ENCODE measurements at places on chromosomes 2 and 18.
A peak's percentile ranks its signal among the peaks of the same experiment; 100 is the strongest.

- no peak for DNase-seq
Observed at GRCh38 chr2:108396845-108397244, 19.1 kb downstream of the SULT1C4 start.

DNA sequence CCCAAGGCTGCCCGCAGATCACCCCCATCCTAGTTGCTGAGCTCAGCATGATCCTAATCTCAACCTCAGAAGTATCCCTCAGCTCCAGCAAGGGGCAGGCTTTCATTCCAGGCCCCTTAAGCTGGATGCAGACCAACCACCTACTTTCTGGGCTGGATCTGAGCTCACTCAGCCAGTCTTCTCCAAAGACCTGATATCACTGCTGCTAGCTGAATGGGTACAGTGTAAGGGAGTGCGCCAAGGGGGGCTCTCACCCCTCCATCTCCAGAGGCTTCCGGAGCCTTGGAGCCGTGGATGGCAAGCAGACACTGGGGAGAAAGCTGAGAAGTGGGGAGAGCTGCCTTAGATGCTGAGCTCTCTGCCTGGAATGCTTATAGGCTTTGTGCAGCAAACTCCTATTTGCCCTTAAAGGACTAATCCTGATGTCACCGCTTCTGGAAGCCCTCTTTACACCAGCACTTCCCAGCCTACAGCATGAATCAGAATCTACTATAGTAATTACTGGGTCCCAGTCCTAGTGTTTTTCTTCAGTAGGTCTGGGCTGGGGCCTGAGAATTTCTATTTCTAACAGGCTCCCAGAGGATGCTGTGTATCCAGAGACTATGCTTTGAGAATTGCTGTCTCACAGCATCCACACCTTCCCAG is 31.0 kb downstream of the GYPC start:
- DNase-seq: no peak

DNA sequence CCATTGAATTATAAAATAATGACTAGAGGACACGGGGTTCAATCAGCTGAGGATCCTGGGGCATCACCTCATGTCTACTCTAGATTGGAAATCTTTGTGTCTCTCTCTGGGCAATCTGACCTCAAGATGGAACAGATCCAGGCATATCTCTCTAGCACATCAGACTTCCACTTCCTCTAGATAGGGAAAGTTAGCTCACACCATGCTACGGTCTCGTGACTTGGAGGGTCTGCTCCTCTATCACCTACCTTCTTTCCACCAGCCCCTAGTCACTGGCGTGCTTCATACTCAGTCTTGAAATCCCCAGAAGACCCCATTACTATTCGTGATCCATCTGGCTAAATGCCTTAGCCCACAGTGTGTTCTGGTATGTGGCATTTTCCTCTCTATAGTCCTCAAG is 148.8 kb downstream of the ANKRD44 start:
- no peak for DNase-seq

GRCh38 chr18:45651275-45651674 is 36.0 kb downstream of the SLC14A2 start:
- no peak for DNase-seq

- DNase-seq: no peak
Observed at GRCh38 chr2:171394164-171394740, 39.5 kb downstream of the METTL8 start.

DNA sequence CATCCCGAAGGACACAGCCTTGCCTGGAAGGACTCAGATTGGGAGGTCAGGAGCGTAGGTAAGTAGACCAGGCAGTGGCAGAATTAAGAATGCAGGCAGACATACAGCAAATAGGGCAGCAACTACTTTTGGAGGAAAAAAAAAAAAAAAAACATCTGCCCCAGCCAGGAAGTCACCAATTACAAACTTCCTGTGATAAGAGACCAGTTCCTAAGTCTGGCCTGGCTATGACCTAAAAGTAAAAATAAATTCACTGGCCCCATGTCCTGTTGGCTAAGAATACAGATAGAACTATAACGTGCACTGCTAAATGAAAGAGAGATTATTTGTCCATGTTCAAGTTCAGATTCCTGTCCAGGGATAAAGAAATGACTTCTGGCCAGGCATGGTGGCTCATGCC is 45.2 kb upstream of the NOSTRIN start:
- no peak for DNase-seq

GRCh38 chr2:45743531-45744396 is 92.3 kb downstream of the PRKCE start:
- no peak for DNase-seq

DNA sequence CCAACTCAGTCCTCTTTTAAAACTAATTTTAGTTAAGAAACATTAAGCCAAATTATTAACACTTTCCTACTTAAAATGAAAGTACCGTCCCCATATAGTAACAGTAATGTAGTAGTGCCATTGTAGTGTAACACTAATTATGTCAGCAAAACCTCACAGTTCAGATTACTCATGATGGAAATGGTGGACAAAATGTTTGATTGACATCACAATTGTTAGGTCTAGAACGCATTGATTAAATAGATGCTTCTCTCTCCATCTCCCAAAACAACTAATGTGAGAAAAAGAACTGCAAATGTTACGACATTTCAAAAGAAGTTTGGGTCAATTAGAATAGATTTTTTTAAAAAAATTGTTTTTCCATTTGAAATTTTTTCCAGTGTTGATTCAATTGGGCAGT is 1.2 kb upstream of the ATF2 start:
- DNase-seq: no peak

- no peak for DNase-seq
Observed at GRCh38 chr2:239288951-239289511, 111.8 kb downstream of the HDAC4 start.

DNA sequence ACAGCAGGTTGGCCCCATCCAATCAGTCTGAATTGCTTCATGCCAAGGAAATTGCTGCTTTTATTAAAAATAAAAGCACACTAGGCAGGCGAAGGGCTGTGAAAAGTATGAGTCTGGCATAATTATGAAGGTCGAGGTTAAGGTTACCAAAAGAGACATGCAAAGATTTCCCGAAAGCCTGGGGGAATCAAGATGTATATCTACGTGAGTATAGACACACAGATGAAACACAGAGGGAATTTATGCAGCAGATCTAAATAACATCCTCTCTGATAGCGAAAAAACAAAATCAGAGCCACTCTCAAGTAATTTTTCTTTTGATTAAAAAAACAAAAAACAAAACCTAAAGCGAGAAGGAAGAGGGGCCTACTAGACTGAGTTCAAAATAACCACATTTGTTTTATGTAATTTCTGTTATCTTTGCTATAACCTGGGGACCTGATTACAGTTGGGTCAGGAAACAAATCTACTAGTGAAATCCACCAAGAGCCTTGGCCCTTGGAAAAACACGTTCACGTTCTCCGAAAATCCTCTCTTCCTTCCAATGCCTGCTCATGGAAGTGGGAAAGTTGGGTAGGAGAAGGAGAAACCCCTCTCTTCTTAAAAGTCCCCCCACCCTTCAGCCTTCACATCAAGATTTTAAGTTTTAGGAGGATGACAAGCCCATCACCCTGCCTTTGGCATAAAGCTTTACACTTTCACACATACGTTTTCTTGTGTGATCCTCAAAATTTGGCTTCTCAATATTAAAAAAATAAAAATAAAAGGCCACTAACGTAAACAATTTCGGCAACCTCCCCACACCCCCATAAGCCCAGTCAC is 1.4 kb downstream of the AAK1 start:
- DNase-seq: no peak

DNA sequence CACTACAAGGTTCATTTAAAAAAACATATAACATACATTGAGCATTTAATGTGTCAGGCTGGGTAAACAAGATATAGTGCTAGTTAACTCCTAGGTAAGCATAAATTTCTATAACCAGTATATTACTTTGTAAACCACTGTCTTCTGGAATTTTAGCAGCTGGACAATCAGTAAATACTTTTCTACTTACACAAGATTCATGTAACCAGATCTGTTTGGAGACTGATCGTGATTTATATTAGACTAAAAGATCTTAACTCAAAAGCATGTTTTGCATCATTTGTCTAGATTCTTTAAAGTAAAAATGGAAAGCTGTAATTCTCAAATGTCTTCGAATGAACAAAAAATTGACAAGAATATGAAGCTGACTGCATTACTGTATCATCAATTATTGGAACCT is 941 bp upstream of the SGO2 start:
- no peak for DNase-seq

- no peak for DNase-seq
Observed at GRCh38 chr2:96771796-96772618, 11.3 kb downstream of the CNNM4 start.

DNA sequence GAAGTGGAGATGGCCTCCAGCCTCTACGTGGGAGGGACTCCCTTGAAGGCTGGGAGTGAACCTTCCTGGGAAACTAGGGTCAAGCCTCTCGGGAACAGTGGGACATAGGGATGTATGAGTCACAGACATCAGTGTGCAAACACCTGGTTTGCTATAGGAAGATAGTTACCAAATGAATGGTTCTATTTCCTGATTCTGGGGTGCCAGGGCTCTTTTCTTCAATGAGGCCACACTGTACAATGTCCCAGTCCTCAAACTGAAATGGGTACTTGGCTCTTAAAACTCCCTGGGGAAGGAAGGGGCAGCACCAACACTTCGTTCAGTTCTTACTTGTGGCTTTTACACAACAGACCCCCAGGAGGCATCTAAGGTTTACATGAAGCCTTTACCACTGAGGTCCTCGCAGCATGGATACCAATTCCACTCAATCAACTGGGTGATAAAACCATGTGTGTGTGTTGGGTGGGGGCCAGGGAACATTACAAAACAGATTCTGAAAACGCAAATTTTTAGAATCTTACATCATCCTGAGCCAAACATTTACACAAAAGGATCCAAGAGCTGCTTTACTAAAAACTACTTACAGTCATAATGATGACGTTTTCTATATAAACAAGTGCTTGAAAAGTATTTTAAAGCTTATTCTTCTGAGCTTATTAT is 10.4 kb downstream of the ERFE start:
- no peak for DNase-seq

DNA sequence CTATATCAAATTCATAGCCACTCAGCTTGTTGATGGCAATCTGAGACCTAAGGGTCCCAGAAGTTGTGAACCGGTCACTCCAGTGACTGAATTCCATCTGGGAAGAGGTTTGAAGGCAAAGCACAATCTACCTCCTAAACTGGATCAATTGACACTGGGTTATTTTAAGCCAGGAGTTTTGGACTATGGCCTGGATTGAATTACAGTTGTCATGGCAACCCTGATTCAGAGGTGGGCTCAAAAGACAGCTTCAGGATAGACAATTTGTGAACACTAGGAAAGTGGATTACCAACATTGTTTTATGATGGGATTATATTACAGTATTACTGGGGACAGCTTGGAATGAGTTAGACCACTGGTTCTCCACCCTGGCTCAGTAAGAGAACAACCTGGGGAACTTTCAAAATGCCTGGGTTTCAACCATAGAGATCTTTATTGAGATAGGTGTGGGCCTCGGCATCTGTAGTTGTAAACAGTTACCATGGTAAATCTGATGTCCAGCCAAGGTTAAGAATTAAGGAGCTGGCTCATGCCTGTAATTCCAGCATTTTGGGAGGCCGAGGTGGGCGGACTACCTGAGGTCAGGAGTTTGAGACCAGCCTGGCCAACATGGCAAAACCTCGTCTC is 58.8 kb downstream of the MFSD6 start:
- no peak for DNase-seq

GRCh38 chr2:201448701-201449100 is 2.6 kb downstream of the TRAK2 start:
- DNase-seq: peak; percentile 13

GRCh38 chr2:207491086-207491485 is 38.7 kb upstream of the CREB1 start:
- no peak for DNase-seq

- DNase-seq: no peak
Observed at GRCh38 chr2:197480165-197481036, 19.2 kb downstream of the HSPD1 start.

- DNase-seq: no peak
Observed at GRCh38 chr2:199461711-199462346, 4.1 kb upstream of the SATB2 start.

- no peak for DNase-seq
Observed at GRCh38 chr2:232368311-232368731, 10.2 kb upstream of the ALPP start.

GRCh38 chr2:46315103-46315890 is 18.1 kb downstream of the EPAS1 start:
- no peak for DNase-seq

GRCh38 chr2:11024259-11024645 is 112.5 kb downstream of the KCNF1 start:
- DNase-seq: no peak

GRCh38 chr2:240205348-240205747 is 64.9 kb upstream of the OTOS start:
- DNase-seq: no peak

- peak; percentile 8 for DNase-seq
Observed at GRCh38 chr2:25743132-25743830, 69.9 kb upstream of the DTNB start.

DNA sequence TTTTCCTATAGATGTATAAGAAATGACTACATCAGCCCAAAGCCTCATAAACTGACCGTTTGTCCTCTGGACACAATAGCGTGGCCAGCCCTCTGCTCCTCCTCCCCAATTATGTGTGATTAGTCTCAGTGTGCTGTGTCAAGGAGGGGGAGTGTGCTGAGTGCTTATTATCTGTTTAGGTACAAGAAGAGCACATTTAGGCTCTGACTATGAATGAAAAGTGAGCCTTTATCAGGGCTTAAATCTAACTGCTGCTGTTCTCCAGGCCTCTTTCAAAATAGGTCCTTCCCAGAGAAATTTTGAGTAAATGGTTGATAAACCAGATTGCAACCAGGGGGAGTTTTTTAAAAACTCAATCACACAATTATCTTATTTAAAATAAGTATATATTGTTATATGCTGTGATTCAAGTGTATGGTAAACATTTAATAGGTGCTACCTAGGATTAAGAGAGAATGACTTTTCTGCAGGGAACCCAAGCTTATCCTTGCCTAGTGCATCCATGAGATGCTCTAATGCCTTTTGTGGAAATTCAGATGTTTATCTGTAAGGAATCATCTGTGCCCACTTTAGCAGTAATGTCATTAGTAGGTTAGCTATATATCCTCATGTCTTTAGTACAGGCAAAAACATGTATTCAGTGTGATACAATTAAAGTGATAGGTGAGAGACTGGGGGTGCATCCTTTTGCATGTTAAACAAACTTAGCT is 168.7 kb upstream of the SIX3 start:
- DNase-seq: no peak

Measured in activated gamma-delta T cell treated with Interleukin-2 at 50 U/mL for 16 hours (primary cell).